ENCODE measurements at places on chromosomes 6 and 20. TPM values are rescaled to one million over a fixed set of nuclear protein-coding genes. Genes with fewer than 3 reads are reported as not detected.

Gene CHRNA4
- total RNA-seq, result not detected

Gene FILIP1
- 14.4 TPM for total RNA-seq

Gene KCNG1
- total RNA-seq, result 0.31 TPM

DNA sequence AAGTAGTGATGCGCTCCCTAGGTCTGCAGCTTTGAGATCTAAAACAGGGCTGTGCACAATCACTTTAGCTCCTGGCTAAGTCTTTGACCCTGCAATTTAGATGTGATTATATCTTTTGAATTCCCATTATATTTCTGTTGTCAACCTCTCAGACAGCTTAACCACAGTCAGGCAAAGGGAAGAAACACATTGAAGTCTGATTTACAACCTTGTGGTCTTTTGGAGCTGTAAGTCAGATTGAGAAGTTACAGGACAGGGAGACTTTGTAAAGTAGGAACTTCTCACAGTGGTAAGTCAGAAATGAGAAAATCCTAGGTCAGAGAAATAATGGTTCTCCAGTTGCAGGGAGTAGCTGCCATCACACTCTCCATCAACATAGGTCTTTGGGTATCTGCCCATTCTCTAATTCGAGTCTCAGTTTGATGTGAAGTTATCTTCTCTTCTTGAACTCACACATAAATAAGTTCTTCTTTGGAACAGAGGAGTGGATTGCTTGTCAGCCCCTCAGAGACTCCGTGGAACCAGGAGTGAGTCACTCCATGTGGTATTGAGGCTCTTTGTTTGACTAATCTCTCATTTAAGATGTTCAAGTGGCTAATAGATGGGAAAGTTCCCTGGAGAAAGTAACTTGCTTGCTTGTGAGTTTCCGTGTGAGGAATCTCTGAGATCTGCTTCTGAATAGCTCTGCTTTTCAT, 35.0 kb upstream of the SGK1 start:
- DNase-seq, result no peak

- DNase-seq, result peak; percentile 75
Observed at GRCh38 chr6:25652007-25652515, at the start of gene SCGN. SCGN (plus strand) TSS chr6:25652215; CDS start chr6:25652404, 189 bp downstream.

DNA sequence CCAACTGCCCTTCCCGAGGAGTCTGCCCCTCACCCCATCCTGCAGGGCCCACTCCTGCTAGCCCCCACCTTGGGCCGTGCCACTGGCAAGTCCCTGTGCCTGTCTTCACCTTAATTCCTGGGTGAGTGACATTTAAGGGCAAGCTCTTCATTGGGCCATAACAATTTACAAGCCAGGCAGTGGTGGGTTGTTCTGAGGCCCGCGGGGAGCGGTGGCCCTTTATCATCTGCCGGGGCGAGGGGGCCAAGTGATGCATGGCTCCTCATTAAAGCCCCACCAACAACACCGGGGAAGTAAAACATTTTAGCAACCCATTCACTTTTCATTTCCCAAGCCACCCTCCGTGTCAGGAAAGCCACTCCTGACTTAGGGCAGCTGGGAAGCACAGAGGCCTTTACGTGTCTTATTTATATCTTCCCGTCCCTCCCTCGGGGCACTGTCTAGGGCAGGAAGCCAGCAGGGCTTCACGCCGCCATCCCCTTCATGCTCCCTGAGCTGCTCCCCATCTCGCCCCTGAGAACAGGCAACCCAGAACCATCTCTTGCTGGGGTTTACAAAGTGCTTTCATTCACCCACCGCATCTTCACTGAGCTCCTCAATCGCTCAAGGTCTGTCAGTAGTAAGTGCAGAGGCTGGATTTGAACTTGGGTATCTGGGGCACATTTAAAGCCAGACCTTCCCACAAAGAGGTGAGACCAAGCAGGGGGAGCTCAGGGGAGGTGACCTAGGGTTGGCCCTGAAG, 55.5 kb upstream of the CCDC167 start:
- no peak for DNase-seq

DNA sequence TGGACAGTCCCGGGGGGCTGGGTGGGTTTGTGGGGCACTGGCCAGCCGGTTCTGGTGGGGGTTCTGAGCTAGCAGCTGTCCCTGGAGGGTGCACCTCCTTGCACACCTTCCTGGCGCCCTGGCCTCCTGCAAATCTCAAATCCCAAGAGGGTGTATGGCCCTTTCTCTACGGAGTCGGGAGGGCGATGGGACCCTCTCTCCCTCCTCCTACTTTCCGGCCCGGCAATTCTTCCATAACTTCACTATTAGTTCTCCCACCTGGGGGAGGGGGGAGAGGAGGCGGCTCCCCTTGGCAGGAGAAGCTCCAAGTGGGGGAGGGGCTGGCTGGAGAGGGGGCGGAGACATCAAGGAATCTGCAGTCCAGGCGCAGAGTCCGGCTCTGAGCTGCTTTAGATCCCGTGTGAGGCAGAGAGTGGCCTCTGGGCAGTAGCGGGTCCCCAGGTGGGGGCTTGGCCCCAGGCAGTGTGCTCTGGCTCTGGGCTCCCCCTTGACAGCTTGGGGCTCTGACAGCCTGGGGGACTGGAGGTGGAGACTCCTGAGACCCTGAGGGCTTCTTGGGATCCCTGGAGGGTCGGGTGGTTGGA, 1.4 kb upstream of the LAMA5 start:
- no peak for DNase-seq

- no peak for DNase-seq
Observed at GRCh38 chr6:105164418-105164817, 15.4 kb downstream of the POPDC3 start.

Data from left lung (tissue), 14 donors.